Renal pelvis (tissue), 12 donors: ENCODE measurements at places on chromosomes 5 and 9. TPM values are rescaled to one million over a fixed set of nuclear protein-coding genes. Genes with fewer than 3 reads are reported as not detected.
A peak's percentile ranks its signal among the peaks of the same experiment; 100 is the strongest.

GRCh38 chr5:15573590-15573989 lies 73.6 kb downstream of the FBXL7 start:
- DNase-seq, result no peak

DNA sequence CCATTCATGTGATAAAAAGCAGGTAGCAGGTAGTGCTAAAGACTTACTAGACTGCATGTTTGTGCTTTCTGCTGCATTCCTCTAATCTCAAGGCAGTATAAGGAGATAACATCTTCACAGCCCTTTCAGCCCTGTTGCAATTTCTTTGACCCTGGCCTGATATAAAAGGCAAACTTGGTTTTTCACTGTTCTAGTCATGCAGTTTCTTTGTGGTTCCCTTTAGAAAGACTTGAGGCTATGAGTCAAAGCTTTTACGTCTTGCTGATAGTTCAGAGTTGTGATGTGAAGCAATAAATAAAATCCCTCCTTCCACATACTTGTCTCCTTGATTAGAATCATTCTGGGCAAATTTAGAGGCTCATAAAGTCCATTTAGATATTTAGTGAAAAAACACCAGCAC lies 88.6 kb upstream of the CDKN2B start:
- no peak for DNase-seq

GRCh38 chr5:124935065-124935464 lies 188.6 kb upstream of the ZNF608 start:
- DNase-seq, result no peak

DNA sequence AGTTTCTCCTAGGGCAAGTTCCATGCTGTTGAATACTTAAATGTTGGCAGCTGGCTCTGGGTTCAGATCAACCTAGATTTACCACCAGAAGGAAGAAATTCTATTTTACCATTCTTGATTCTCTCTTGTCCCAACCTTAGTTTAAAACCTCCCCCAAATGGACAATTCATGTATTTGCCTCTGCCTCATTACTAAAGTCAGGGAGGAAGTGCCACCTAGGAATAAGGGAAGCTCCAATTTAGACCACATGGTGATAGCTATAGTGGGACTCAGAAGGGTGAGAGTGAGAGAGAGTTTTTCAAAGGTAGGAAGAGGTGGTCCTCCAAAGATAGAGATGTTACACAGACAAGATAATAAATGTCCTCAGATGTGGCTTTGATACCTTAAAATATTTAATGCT lies 53.4 kb upstream of the PAM start:
- DNase-seq, result no peak

DNA sequence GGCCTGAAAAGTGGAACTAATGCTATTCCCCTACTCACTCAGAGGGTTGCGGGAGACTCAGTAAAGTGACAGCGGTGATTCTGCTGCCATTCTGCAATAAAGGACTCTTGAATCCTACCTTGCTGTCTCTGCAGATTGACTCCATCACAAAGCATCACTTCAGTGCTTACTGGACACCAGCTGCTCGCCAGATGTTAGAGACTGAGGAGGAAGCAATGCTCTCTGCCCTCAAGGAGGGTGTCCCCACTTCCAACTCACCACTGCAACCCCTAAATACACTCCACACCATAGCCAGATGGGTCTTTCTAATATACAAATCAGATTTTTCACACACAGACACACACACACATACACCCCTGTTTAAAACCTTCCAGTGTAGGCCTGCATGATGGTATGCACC lies 21.4 kb downstream of the TTLL11 start:
- no peak for DNase-seq

- no peak for DNase-seq
Measured at GRCh38 chr5:133746834-133747233, 134.5 kb upstream of the FSTL4 start.

GRCh38 chr9:69174616-69175463 lies 763 bp downstream of the TJP2 start:
- no peak for DNase-seq

DNA sequence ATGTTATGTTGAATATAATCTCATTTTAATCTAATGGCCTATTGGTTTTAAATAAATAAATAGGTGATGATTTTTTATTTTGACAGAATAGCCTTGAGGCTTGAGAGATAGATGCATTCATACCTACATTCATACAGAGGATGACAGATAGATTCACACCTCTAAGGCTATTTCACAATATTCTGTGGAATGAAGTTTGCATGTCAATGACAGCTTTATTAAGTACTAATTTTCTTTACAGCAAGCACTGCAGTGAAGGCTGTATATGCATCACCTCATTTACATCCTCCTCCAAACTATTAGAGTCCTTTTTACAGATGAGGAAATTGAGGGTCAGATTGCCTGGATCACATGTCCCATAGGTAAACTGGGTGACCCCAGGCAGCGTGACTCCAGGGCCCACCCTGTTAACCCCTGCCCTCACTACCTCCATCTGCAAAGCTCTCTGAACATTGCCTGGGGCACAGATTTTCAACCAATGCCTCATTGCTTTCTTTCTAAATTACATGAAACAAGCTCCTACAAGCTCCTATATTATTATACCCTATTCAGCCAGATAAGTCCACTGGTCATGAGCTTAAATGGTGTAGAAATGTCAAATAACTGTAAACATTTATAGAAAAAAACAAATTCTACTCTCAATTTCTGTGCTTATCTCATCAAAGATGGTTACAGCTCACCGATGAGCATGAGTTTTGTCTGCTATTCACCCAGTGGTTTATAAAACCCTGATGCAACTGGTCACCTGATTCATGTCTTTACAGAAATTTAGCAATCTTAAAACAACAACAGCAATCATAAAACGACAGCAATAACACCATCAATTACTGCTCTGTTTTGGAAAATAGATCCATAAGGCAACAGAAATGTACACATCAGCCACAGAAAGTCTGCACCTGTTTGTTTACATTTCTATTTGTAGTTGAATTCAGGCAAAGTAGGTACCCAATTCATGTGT lies 338.0 kb downstream of the NSG2 start:
- DNase-seq, result no peak

GRCh38 chr9:133139246-133140173 lies 18.5 kb upstream of the RALGDS start:
- no peak for DNase-seq

DNA sequence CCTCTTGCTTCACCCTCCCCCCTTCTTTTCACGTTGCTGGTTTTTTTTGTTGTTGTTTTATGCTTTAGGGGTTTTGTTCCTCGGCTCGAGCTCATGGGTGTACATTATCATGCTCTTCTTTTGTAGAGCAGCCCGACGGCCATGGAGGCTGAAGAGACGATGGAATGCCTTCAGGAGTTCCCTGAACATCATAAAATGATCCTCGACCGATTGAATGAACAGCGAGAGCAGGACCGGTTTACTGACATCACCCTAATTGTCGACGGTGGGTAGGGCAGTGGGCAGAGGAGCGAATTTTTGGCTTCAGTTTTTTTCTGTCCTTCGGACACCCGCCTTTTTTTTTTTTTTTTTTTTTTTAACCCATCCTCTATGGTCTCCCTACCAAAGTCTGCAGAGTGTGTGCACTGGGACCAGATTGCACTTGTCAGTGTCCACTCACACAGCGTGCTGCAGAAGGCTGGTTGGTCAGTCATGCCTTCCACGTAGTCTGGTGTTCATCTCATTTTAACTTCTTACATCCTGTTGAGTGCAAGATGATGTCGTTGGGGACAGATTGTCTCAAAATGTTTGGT lies 1.3 kb downstream of the ZNF131 start:
- peak; percentile 50 for DNase-seq

DNA sequence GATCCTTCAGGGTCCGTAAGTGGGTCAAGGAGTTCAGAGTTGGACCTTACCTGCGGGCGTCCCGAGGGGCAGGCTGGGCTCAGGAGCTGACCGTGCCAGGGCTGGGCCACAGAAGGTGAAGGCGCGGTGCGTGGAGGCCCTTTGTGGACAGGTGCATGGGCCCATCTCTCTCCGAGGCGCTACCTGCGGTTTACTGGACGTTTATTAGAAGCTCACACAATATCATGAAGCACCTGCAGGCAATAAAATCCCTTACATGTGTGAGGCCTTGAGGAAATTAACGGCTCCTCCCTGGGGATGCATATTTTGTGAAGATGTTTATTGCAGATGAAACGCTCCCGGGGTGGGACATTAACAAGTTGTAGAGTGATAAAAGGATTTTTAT lies 79.8 kb upstream of the LMX1B start:
- no peak for DNase-seq

DNA sequence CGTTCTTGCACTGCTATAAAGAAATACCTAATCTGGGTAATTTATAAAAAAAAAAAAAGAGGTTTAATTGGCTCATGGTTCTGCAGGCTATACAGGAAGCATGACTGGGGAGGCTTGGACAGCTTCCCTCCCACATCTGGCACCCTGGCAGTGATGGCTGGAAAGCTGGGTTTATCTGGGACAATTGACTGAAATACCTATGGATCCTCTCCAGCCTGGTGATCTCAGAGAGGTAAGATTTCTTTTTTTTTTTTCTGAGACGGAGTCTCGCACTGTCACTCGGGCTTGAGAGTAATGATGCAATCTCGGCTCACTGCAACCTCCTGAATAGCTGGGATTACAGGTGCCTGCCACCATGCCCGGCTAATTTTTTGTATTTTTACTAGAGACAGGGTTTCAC lies 22.7 kb upstream of the UGCG start:
- no peak for DNase-seq

DNA sequence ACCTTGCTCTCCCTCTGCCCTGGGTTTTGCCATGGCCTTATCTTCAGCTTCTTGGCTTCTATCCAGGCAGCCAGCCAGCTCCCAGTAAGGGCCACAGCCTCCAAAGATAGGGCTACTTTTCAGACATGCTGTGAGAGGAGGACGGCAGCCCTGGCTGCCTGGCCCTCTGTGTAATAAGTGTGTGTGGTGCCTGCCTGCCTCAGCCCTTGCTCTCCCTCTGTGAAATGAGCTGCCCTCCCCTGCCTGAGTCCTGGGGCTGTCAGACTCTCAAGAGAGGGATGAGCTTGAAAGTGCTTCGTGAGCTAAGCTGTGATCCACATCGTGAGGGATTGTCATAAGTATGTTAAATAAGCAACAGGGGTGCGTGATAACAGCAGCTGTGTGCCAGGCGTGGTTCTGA lies 8.1 kb downstream of the NDST1 start:
- no peak for DNase-seq

DNA sequence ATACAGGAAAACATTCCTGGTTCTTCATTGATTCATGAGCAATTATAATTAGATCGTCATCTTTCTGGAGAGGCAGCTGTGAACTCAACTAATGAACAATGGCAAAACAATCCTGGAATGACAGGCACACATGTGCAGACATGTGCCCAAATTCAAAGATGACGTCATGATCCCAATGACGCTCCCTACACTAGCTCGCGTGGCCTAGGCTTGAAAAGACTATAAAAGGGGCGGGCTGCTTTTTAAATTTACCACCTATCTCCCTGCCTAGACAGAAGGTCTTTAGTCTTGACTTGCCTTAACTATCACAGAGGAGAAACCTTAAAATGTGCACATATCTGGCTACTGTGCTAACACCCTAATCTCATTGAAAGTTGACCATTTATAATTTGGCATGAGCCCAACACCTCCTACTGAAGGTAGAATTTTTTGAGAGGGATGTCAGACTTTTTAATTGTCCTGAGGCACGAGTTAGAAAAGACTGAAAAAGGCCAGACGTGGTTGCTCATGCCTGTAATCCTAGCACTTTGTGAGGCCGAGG lies 88.2 kb downstream of the PRRT1B start:
- no peak for DNase-seq

- DNase-seq, result peak; percentile 78
Measured at GRCh38 chr5:138974227-138975063, 99.3 kb upstream of the LRRTM2 start.

DNA sequence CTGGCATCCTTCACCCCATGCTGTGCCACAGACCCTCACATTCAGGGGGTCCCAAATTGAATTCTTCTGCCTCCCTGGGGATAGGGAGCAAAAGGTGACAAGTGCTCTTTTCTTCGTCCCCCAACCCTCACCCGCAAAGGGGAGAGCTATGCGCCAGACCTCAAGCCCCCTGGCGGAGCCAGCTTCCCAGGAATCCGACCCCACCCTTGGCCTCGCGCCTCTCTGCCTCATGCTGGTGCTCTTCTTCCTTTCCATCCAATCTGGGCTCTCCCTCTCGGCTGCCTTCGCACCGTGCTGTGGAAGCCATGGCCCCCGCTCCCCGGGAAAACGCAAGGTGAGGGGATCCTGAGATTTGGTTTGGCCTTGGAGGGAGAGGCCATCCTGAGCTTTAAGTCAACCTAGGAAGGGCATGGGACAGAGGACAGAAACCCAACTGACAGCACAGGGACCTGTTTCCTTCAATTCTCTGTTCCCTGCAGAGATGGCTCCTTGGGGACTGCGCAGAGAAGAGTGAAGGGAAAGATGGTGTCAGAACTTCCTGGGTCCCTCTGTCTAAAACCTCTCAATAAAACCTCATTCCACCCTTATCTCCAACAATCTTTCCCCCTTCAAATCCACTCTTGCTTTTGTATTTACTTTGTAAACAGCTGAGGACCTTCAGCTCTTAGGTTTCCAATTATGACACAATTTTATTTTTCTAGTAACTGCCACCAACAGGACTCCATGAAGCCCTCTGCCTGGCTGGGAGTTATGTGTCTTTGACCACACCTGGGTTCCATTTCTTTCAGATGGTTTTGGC lies 36.3 kb upstream of the CRB2 start:
- DNase-seq, result no peak

- no peak for DNase-seq
Measured at GRCh38 chr9:72276429-72276828, 88.6 kb downstream of the ZFAND5 start.

GRCh38 chr9:22088717-22089061 lies 79.6 kb upstream of the CDKN2B start:
- no peak for DNase-seq

- no peak for DNase-seq
Measured at GRCh38 chr9:129640871-129641749, 841 bp downstream of the ASB6 start.

- DNase-seq, result no peak
Measured at GRCh38 chr9:111023128-111023527, 15.1 kb downstream of the LPAR1 start.

DNA sequence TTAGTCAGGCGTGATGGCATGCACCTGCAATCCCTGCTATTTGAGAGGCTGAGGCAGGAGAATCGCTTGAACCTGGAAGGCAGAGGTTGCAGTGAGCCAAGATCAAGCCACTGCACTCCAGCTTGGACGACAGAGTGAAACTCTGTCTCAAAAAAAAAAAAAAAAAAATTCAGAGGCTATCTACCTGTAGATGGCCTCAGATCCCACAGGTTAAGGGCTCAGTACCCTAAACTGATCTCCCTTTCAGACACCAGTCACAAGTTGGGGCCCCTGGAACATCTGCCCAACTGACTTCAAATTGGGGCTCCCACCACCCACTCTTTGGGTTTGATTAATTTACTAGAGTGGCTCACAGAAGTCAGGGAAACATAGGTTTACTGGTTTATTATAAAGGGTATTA lies 65.4 kb upstream of the ERCC6L2 start:
- no peak for DNase-seq

- no peak for DNase-seq
Measured at GRCh38 chr9:126658201-126658825, 44.6 kb downstream of the LMX1B start.

- no peak for DNase-seq
Measured at GRCh38 chr5:127705120-127705892, 2.1 kb downstream of the CCDC192 start.

The INSL4 gene
- polyA plus RNA-seq, result not detected

The CEL gene
- 4.1 TPM for polyA plus RNA-seq

The NPR2 gene
- 24.5 TPM for polyA plus RNA-seq

The LCN9 gene
- not detected for polyA plus RNA-seq

The PCDHB13 gene
- polyA plus RNA-seq, result 7.5 TPM

The PCDHB6 gene
- 3.0 TPM for polyA plus RNA-seq

The PCDHGB6 gene
- 7.3 TPM for polyA plus RNA-seq

The FSTL4 gene
- 1.5 TPM for polyA plus RNA-seq

The ERP44 gene
- polyA plus RNA-seq, result 34.1 TPM
